Metanephros (tissue), 2 donors: ENCODE measurements at places on chromosomes 12 and 14. TPM values are rescaled to one million over a fixed set of nuclear protein-coding genes. Genes with fewer than 3 reads are reported as not detected.

ABCC9 gene
- total RNA-seq: 49.5 TPM

SLC2A14 gene
- total RNA-seq: 0.64 TPM

B4GALNT3 gene
- 15.5 TPM for total RNA-seq

PLEKHG7 gene
- total RNA-seq: 0.58 TPM

AMN gene
- total RNA-seq: 33.7 TPM

CLEC4D gene
- total RNA-seq: 1.8 TPM

RNASE3 gene
- 3.3 TPM for total RNA-seq

R3HDM2 gene
- 51.6 TPM for total RNA-seq
